ENCODE measurements at places on chromosomes 4 and X.

DNA sequence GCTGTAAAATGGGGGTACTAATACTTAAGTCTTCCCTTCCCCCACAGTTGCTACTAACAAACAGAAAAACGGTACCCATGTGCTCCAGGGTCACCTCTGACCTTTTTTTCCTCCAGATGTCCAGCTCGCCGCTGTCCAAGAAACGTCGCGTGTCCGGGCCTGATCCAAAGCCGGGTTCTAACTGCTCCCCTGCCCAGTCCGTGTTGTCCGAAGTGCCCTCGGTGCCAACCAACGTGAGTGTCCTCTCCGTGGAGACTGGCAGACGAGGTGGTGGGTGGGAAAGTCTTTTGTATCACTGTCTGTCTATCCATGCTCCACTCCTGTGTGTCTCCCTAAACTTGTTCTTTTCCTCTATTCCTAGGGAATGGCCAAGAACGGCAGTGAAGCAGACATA, 5.1 kb downstream of the UBA1 start:
- no peak for DNase-seq

- DNase-seq: peak; percentile 79
Measured at GRCh38 chr4:86593688-86594558, at the start of gene PTPN13. Gene PTPN13 (plus strand): TSS chr4:86594315. CDS start chr4:86635257, 40,942 bp downstream.

DNA sequence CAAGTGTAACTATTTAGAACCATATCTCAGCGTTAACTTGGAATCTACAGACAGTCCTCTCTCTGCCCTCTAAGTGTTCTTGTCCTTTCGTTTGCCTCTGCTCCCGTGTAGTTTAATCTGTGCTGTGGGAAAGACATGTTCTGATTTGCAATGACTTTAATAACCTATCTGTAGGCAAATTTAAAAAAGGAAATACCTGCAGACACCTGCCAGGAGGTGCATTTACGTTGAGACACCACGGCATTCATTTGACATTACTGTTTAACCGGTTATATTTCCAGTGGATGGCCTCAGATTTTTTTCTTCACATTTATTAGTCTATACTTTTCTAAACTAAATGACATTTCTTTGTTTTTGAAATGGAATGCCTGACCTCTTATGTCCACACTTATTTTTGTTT, 997.9 kb upstream of the PCDH7 start:
- no peak for DNase-seq

DNA sequence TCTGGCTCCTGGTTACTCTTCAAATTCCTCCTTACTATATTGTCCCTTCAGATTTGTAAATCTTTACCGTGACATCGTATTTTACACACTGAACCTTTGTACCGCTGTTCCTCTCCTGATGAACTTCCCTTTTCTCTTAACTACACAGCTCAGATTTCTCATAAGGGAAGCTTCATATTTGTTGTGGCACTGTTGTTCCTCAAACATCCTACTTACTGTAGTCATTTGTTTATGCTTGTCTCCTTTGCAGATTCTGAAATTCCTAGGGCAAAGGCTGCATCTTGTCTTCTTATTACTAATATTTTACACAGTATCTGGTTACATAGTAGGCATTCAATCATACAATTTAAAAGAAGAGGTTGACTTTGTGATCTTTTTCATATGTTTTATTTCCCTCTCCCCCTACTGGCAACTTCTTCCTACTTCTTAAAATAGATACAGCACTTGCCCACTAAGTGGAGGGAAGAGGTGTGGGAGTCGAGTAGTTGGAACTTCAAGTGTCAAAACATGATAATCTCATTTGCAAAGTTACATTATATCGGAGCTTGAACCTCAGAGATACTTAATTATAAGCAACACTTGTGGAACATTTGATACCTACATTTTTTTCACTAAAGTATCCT, 50.0 kb downstream of the TET2 start:
- DNase-seq: no peak

GRCh38 chrX:5163663-5164062, 1065.0 kb downstream of the NLGN4X start:
- DNase-seq: no peak
